ENCODE measurements at places on chromosomes 5 and 9.

GRCh38 chr9:123365287-123365880 is 9.4 kb downstream of the CRB2 start:
- no peak overlapping the region for H3K27ac ChIP-seq
- no peaks in the 10 kb centered on the region for H3K27me3 ChIP-seq
- no peaks in the 10 kb centered on the region for H3K4me1 ChIP-seq
- H3K4me3 ChIP-seq = no peak overlapping the region
- H3K36me3 ChIP-seq = no peaks in the 10 kb centered on the region

DNA sequence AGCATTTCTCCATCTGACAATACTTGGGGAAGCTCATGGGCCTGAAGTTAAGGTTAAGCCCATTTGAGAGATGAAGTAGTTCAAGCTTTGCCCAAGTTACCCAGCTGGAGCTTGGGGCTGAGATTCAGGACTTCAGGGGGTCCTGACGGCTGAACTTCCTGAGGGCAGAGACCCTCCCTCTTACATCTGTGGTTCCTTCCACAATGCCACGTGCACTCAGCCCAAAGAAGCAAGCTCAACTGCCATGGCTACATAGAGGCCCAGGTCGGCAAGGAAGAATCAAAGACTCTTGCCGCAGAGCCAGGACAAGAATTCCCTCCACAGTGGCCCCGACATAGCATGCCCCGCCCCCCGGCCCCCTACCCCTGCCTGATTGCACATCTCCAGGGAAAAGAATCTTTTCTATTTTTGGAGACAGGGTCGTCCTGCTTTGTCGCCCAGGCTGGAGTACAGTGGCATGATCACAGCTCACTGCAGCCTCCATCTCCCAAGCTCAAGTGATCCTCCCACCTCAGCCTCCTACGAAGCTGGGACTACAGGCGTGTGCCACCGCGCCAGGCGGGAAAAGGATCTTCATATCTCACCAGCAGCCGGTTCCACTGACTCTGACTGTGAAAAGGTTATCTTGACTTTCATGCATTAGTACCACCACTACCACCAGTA is 9.2 kb downstream of the PHF19 start:
- peak overlapping the region; percentile 94 for H3K27ac ChIP-seq
- DNase-seq = no peak
- H3K36me3 ChIP-seq = no peaks in the 10 kb centered on the region
- peaks cover 10% of the 10 kb centered on the region for H3K4me1 ChIP-seq

GRCh38 chr9:100196215-100196614 is 97.2 kb downstream of the INVS start:
- H3K36me3 ChIP-seq = no peaks in the 10 kb centered on the region
- no peak overlapping the region for H3K27ac ChIP-seq
- no peaks in the 10 kb centered on the region for H3K27me3 ChIP-seq
- no peak for DNase-seq
- H3K4me1 ChIP-seq = no peaks in the 10 kb centered on the region

GRCh38 chr9:111944241-111944866 is 47.7 kb downstream of the UGCG start:
- H3K36me3 ChIP-seq = no peaks in the 10 kb centered on the region
- no peaks in the 10 kb centered on the region for H3K4me1 ChIP-seq
- H3K4me3 ChIP-seq = no peak overlapping the region
- DNase-seq = no peak
- H3K27me3 ChIP-seq = no peaks in the 10 kb centered on the region

DNA sequence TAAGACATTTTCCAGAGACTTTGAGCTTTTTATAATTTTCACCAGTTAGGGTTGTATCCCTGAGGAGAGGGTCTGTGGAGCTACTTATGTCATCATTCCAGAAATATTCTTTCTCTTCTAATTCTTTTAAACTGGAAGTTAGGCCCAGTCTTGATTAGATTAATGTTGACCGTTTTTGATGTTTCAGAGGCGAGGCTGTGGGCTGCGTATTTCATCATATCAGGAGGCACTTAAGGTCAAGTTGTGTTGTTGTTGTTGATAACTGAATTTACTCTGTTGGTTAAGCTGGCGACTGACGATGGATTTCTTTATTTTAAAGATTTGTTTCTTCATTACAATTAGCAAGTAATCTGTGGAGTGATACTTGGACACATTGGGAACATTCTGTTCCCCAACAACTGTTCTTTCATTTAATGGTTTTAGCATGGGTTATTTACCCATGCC is 20.1 kb downstream of the IPO11 start:
- H3K27me3 ChIP-seq = no peaks in the 10 kb centered on the region
- DNase-seq = no peak
- no peak overlapping the region for H3K4me3 ChIP-seq
- no peaks in the 10 kb centered on the region for H3K4me1 ChIP-seq
- no peaks in the 10 kb centered on the region for H3K36me3 ChIP-seq
- peak overlapping the region; percentile 11 for H3K27ac ChIP-seq
